Activated T-helper 1 cell treated with anti-CD3 and anti-CD28 coated beads, Interleukin-2, amount 50 U/mL, for 16 hours (primary cell): ENCODE measurements at places on chromosomes 7 and 10.

DNA sequence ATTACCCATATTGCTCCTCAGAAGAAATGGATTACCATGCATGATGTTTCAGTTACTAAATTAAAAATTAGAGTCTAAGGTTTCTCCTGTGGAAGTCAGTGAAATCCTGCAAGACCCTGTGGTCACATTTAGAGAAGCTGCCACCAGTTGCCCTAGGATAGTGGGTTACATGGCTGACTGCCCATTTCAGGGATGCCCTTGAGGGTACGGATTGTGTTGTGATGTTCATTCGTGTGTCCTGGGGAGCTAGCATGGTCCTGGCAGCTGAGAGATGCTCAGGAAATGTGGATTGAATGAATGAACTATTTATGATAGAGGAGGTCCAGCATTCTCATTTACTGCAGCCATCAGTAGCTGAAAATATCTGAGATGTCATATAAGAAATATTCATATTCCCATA lies 55.1 kb downstream of the TMEM178B start:
- no peak for DNase-seq

DNA sequence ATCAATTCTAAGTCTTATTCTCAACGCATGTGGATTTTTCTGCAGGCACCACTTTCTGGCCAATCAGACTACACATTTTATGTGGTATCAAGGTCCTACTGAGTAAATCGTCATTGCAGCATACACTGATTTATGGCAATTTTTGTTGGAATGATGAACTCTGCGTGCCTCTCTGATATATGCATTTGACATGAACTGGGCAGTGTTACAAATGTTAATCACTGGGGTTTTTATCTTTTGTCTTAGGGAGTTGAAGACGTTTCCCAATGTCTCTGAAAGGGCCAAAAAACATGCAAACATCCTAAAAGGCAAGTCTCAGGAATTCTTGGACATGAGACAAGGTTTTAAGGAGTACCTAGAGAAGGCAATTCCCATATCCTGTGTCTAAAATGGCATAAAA lies 809.5 kb upstream of the CELF2 start:
- no peak for DNase-seq

GRCh38 chr10:72597897-72598296 lies 28.0 kb downstream of the MICU1 start:
- DNase-seq = no peak

DNA sequence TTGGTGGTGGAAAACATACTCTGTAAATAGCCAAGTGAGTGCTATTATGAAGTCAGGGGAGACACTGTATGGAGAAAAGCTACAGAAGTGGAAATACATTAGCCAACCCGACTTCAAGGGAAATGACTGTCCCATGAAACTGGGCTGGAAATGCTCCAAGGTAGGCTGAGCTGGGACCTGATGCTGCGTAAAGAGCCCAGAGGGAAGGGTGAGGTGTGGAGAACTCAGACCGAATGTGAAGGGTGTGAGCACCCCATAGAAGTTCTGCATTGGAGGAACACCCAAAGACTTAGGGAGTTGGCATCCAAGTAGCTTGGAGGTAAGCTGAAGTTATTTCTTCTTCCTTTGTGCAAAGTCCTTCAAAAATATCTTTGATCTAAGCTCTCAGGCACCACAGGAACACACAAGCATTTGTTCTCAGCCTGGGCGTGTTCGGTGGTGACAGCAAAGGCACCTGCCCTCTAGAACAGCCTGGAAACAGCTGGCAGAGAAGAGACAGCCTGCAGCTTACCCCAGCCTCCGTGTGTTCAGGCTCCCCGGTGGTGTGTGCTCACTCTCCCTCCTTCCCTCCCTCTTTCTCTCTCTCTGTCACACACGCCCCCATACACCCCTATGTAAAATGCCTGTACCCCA lies 19.1 kb upstream of the GJD4 start:
- DNase-seq = no peak

- DNase-seq = no peak
Measured at GRCh38 chr7:25970911-25971310, 181.1 kb upstream of the NFE2L3 start.

DNA sequence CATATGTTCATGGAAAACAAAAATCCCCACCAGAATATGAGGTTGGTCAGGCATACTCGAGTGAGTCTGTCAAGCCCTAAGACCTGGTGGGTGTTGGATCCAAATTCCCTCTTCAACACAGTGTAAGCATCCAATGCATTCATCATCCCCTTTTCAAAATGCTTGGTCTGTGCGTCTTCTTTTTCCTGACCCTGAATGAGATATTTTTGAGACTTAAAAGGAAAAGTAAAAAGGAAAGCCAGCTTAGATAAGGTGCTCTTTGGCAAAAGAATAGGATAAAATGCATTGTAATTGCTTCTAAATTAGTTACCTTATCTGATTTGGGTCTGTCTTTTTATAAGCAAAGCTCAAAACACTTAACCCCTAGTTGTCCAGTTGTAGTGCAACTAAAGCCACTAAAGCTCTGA lies 331.5 kb downstream of the PTEN start:
- DNase-seq = no peak

- DNase-seq = no peak
Measured at GRCh38 chr7:24920451-24921361, 59.3 kb downstream of the OSBPL3 start.

DNA sequence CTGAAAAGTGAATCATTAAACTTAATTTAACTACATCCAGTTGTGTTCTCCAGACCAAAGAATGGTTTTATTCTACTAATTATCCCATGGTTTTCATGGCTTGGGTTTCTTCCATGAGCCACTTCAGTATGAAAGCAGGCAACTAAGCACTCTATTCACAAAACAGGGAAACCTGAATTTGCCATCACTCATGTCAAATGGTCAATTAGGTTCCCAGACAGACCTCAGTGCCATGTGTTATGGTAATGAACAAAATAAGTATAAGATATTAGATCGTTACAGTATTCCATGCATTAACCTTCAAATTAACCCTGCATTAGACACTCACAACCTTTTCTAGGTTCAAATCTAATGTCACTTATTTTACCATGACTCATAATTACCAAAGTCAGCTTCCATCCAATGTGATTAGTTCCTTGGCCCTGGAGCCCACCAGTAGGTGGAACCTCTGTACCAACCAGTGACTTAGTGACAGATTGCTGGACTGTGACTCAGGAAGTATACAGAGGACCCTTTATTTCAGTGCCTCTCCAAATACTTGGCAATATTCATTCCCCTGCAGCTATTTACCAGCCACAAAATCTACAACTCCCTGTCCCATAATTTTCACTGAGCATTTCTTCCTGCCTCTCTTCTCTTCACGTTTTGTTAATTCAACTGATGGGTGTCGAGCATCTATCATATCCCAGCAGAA lies 1270.2 kb upstream of the SORCS1 start:
- DNase-seq = no peak

DNA sequence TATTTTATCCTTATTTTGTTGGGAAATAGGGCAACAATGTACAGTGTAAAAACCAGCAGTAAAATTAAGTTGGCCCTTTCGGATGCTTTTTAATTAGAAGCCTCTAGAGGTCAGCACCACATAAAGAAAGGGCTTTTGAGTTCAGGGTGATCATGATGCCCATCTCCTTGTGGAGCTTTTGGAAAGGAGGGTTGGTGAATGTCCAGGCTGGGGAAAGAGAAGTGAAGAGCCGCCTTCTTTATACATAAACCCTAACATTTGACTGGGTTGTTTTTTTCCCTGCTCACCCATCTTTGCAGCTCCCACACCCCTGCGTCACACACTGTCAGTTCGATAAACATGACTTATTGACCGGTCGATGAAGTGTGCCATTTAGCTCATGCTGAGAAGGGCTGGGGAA lies 29.8 kb downstream of the MTURN start:
- DNase-seq = no peak

- no peak for DNase-seq
Measured at GRCh38 chr10:130707389-130707979, 571.3 kb downstream of the GLRX3 start.

DNA sequence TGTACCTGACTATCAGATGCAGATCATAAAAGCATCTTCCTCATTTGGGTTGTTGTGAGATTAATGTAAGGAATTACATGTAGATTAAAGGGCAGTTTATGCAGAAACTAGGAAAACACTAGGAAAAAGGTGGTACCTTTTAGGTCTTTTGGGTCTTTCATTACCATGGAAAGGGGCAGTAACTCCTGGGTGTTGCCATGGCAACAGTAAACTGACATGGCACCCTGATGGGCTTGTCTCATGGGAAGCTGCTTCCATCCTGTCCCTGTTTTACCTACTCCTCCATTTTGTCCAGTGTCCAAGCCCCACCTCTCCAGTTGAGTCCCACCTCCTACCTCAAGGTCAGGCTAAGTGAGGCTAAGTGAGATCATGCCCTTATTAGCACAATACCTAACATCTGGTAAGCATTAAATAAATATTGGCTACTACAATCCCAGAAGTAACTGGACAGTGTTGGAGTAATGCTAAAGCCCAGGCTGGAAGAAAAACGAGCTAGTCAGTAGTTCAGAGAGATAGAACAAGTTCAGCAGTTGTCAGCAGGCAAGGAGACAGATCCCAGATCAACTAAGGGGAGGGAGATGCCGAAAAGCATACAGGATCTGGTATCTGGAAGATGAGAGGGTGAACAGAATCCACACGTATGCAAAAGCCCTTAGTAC lies 240.0 kb upstream of the AUTS2 start:
- no peak for DNase-seq

- no peak for DNase-seq
Measured at GRCh38 chr7:78970440-78970916, 483.0 kb downstream of the MAGI2 start.

GRCh38 chr7:1931256-1931950 lies 261.3 kb downstream of the ELFN1 start:
- DNase-seq = no peak

DNA sequence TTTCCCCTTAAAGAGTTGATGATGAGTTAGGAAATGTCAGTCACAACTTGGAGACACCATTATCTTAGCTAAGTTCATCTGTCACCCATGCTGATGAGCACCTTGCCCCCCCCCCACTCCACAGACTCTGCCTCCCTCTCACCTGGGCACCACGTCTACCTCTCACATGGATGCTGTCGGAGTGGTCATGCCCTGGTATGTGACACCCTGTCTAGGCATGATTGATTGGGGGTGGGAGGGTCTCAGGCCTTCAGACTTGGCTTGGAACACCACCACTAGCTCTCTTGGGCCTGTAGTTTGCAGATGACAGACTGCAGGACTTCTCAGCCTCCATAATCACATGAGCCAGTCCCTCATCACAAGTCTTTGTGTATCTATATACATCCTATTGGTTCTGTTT lies 78.0 kb downstream of the WDR37 start:
- DNase-seq = no peak

DNA sequence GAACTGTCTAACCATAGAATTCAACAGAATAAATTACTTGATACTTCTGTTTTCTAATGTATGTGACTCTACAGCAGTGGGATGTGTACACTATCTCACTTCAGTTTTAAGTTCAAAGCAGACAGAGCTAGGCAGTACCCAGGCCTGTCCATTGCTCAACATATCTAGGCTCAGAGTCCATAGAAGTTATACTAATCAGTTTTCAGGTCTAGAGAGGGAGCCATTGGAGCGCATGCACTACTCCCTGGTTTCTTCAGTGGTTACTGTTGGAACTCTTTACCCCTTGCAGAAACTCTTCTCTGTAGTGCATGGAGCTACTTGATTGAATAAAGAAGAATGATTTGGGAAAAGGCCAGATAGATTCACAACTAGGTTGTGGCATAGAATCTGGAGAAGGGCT lies 4.4 kb downstream of the CD36 start:
- DNase-seq = no peak

DNA sequence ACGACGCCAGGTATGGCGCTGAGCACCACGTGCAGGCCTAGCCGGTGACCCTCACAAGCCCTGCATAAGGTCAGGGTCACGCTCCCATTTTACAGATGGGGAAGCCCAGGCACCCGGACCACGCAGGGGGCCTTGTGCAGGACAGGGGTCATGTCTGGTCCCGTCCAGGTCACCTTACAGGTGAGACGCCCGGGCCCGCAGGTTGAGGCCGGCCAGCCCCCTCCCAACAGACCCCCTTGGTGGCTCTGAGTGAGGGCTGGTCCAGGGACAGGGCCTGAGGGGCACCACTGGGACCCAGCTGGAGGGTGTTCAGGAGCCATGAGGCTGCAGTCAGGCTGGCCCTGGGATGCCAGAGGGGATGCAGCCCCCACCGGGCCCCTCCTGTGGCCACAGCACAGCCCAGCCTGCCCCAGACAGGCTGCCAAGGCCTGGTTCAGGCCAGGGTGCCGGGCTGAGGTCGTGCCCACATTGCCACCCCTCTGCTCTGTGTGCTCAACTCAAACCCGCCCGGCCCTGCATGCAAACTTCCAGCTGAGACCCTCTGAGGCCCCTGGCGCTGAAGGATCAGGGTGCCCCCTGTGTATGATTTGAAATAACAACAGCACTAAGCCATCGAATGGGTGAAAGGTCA lies 69.0 kb downstream of the PWWP2B start:
- no peak for DNase-seq

DNA sequence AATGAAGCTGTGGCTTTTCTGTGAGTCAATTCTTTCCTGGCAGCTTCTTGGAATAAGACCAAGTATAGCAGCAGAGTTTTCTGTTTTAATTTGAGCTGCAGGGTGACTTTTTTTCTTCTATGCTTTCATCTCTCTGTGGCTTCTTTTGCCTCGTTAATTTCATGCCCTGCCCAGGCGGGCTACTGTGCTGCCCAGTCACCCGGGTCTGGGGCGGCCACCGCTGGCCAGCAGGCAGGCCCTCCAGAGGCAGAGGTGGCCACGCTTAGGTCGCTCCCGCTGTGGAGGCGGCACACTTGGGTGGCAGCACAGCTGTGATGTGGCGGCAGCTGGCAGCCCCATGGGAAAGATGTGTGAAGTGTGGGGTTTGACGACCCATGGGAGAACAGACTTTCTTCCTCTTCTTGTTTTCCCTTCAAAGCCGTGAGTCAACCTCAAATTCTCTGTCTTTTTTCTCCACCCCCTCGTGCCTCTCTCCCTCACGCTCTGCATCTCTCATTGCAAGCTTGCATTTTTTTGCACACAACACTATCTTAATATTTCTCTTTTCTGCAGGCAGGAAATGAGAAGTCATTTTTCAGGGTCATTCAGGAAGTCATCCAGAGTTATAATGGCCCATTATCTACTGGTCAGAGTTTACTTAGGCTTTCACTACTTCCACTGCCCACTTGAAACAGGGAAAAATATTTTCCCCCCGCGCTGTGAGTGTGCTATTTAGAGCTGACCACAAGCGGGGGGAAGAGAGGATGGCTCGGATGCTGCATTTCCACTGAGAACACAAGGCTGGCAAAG lies 67.8 kb downstream of the EGFR start:
- DNase-seq = no peak

GRCh38 chr10:126475074-126475691 lies 86.9 kb upstream of the ADAM12 start:
- no peak for DNase-seq

- no peak for DNase-seq
Measured at GRCh38 chr10:49114718-49115014, 656 bp downstream of the VSTM4 start.
